Activated gamma-delta T cell (primary cell): ENCODE measurements at places on chromosomes 13 and 19.

- no peak for DNase-seq
These were observed 85.6 kb upstream of the MCF2L start for GRCh38 chr13:112883241-112883945.

DNA sequence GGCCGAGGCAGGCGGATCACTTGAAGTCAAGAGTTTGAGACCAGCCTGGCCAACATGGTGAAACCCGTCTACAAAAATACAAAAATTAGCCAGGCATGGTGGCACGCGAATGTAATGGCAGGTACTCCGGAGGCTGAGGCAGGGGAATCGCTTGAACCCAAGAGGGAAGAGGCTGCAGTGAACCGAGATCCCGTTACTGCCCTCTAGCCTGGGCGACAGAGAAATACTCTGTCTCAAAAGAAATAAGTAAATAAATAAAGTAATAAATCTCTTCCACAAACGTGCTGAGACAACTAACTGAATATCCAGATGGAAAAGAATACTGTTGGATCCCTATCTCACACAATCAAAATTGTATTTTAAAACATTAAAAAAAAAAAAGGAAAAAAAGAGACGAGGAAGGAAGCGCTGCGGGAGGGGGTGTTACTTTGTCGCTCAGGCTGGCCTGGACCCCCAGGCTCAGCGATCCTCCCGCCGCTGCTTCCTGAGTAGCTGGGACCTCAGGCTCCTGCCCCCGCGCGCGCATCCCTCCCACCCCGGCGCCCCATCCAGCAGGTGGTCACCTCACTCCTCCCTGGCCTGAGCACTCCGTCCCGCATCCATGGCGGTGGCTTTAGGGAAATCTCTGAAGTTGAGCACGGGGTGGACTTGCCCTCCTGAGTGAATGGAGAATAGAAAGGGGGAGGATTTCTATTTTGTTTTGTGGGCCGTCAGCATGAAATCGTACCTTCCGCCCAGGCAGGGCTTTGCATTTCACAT is 628 bp upstream of the ZNF813 start:
- peak; percentile 10 for DNase-seq

DNA sequence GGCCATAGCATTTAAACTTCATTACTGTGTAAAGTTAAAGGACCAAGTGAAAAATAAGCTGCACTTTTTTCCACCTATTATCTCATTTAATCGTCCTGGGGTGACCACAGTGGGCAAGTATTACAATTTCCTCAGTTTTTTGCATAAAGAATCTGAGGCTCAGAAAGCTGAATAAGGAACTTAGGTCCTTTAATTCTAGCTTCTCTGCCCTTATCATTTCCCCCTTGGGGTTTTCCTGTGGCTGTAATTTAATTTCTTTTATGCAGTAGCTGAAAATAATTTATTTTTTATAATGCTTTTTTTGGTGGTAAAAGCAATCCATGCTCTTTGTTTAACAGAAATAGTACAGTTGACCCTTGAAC is 59.8 kb upstream of the RCBTB2 start:
- no peak for DNase-seq

DNA sequence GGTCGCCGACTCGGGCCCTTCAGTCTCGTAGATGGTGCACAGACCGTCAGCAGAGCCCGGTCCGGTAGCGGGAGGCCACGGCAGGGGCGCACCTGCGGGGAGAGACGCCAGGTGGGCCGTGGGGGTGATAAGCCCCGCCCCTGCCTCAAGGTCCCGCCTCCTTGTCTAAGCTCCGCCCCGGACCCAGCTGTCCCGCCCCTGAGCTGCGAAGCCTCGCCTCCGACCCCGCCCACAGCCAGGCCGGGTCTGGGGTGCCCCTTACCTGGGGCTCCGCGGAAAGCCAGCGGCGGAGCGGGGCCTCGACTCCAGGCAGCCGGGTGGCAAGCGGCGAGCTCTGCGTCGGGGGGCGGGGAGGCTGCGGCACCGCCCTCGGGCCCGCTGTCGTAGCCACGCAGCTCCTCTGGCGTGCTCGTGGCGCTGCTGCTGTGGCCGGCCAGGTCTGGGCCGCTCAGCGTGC is 4.7 kb downstream of the PRR36 start:
- DNase-seq, result peak; percentile 65

DNA sequence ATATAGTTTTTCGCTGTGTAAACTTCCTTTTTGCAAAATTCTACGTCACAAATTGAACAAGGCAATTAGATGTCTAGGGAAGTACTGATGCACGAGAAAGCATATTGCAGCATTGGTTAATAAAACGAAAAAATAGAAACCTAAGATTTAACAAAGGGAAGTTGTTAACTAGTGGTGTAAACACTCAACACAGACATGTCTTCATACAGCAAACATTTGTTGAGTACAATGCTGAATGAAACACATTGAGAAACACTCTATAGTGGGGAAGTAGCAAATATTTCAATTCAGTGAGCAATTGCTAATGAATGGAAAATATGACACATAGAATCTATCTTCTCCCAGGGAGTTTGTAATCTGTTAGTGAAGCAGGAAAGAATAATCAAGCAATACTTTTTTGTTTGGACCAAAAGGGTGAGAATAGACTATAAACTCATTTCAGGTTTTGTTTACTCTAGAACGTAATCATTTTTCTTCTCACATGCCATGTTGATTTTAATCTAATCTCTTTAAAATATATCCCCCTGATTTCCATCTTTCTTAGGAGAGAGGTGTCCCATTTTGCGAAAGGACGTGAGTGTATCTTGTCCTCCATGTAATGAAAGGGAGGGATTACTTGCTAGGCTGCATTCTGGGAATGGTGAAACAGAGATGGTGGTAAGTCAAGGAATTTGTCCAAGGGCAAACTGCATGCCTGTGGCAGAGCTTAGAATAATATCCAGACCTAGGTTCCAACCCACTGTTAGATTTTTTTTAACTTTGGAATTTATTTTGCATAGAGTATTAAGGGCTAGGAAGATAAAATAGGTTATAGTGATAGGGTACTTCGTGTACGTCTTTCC is 1.7 kb upstream of the ANKRD10 start:
- no peak for DNase-seq

- no peak for DNase-seq
These were observed 32.3 kb upstream of the MED4 start for GRCh38 chr13:48126944-48127830.

DNA sequence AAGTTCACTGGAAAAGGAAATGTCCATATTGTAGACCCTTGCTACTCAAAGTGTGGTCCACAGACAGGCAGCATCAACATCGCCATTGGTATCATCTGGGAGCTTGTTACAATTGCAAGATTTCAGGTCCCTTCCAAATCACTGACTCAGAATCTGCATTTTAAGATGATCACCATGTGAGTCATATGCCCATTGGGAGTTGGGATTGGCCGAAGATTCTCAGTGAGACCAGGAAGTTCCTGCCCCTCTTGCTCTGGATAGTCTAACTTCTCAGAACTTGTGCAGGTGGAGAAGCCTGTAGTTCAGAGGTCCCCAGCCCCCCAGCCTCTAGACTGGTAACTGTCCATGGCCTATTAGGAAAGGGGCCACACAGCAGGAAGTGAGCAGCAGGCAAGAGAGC is 48.9 kb upstream of the URAD start:
- no peak for DNase-seq

DNA sequence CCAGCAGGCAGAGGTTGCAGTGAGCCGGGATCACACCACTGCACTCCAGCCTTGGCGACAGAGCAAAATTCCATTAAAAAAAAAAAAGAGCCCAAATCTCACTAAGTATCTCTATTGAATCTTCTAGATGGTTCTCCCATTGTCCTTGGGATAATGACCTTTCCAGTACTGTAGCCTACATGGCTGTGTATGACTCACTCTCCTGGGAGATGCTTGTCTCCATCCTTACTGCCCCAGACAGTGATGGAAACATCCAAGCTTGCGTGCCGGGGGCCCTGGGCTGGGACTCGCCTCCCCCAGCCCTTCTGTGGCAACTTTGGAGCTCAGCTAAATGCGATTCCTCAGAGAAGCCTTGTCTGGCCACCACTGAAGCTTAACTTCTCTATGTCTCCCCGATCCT is 49.7 kb downstream of the NWD1 start:
- DNase-seq, result no peak

- peak; percentile 37 for DNase-seq
These were observed 4.9 kb upstream of the ERCC1 start for GRCh38 chr19:45428384-45429231.

- no peak for DNase-seq
These were observed 20.1 kb downstream of the RASL11A start for GRCh38 chr13:27290715-27291114.
